Activated CD4-positive, alpha-beta T cell treated with anti-CD3 and anti-CD28 coated beads for 36 hours (primary cell): ENCODE measurements at places on chromosomes 11 and 22. TPM values are rescaled to one million over a fixed set of nuclear protein-coding genes. Genes with fewer than 3 reads are reported as not detected.

LMO2 gene
- total RNA-seq: not detected

ATP5MG gene
- 229 TPM for total RNA-seq

POU2AF2 gene
- 0.14 TPM for total RNA-seq

PGA5 gene
- not detected for total RNA-seq

CWF19L2 gene
- 14.3 TPM for total RNA-seq

DNA sequence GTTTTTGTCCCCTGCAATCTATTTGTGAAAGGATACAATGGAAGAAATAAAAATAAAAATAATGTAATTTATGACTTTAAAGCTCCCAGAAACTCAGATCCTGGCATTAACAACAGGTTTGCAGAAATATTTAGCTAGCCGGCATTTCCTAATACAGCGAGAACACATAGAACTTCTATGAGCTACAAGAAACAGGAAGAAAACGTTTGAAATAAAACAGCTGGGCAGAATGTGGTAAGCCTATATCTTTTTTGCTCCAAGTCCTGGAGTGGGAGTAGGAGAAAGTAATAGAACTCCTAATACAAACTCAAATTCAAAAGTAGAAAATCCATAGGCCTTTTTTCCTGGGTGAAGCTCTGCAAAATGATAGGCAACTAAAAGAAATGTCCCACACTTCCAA is 29.6 kb upstream of the FIBIN start:
- H3K27me3 ChIP-seq: no peaks in the 10 kb centered on the region
- H3K4me3 ChIP-seq: no peak overlapping the region
- no peaks in the 10 kb centered on the region for H3K36me3 ChIP-seq

GRCh38 chr11:115556984-115557383 is 52.8 kb upstream of the CADM1 start:
- H3K4me3 ChIP-seq: no peak overlapping the region
- no peak overlapping the region for H3K27ac ChIP-seq
- DNase-seq: no peak
- no peaks in the 10 kb centered on the region for H3K36me3 ChIP-seq

DNA sequence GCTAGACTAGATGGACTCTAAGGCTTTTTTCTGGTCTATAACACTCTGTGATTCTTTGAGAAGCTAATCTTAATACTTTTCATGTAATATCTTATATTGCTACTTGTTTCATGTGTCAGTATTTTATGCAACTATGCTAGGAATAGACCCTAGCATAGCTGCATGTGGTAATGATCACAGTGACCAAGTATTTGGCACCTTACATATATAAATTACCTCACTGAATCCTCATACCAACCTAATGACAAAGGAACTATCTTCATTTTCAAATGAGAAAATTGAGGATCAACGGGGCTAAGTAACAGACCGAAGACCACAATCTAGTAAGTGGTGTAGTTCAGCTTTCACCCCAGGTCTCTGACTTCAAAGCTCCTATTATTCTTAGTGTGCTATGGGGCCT is 327.3 kb upstream of the PITPNB start:
- no peak overlapping the region for H3K4me3 ChIP-seq
- no peak overlapping the region for H3K27ac ChIP-seq
- H3K36me3 ChIP-seq: no peaks in the 10 kb centered on the region

- no peak for DNase-seq
- no peak overlapping the region for H3K27ac ChIP-seq
- no peaks in the 10 kb centered on the region for H3K27me3 ChIP-seq
- H3K4me1 ChIP-seq: no peaks in the 10 kb centered on the region
- H3K36me3 ChIP-seq: no peaks in the 10 kb centered on the region
- H3K4me3 ChIP-seq: no peak overlapping the region
Observed at GRCh38 chr11:16547879-16548278, 190.6 kb upstream of the C11orf58 start.

- DNase-seq: no peak
- no peak overlapping the region for H3K4me3 ChIP-seq
- H3K4me1 ChIP-seq: no peaks in the 10 kb centered on the region
- no peak overlapping the region for H3K27ac ChIP-seq
- H3K27me3 ChIP-seq: no peaks in the 10 kb centered on the region
Observed at GRCh38 chr11:37978647-37979046, 1380.6 kb upstream of the RAG2 start.

- H3K27ac ChIP-seq: no peak overlapping the region
- no peak overlapping the region for H3K4me3 ChIP-seq
- H3K36me3 ChIP-seq: no peaks in the 10 kb centered on the region
- DNase-seq: no peak
- H3K4me1 ChIP-seq: no peaks in the 10 kb centered on the region
- peaks cover 4% of the 10 kb centered on the region for H3K27me3 ChIP-seq
Observed at GRCh38 chr11:121892131-121892681, 223.8 kb downstream of the BLID start.

DNA sequence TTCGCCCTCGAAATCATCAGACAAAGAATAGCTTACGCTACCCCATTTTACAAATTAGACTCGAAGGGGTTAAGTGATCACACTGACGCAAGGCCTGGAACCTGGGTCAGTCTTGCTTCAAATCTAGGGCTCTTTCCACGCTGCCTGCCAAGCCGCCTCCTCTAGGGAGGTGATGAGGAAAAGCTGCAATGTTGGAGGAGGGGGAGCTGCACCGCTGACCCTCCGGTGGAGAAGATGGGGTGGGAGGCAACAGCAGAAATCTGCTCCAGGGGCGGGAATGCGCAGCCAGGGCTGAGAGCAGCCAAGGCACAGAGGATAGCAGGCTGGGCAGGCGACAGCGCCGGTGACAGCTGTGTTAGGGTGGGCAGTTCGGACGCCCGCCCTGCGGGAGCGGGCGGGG is 595 bp downstream of the SYVN1 start:
- H3K4me3 ChIP-seq: peak overlapping the region; percentile 97
- peaks cover 12% of the 10 kb centered on the region for H3K36me3 ChIP-seq
- DNase-seq: no peak

GRCh38 chr11:115269191-115269950 is 234.8 kb downstream of the CADM1 start:
- H3K4me1 ChIP-seq: no peaks in the 10 kb centered on the region
- peaks cover 5% of the 10 kb centered on the region for H3K27me3 ChIP-seq
- H3K4me3 ChIP-seq: no peak overlapping the region
- H3K27ac ChIP-seq: no peak overlapping the region

DNA sequence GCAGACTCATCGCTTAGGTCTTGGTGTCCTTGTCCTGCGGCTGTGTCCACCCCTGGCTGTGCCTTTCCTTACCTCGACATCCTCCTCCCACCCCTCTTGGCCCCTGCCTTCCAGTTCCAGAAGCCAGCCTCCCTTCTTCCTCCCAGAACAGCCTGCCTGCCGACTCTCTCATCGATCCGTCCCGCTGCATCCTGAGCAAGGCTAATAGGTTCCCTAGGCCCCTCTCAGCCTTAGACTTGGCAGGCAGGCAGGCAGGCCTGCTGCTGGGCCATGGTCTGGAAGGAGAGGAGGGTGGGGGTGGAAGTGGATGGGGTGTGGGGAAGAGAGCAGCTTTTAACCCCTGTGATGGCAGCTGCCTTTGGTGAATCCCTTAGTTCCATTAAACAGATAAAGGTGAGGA is 196.7 kb upstream of the TBCEL start:
- H3K4me1 ChIP-seq: no peaks in the 10 kb centered on the region
- no peak overlapping the region for H3K27ac ChIP-seq
- no peak for DNase-seq
- H3K4me3 ChIP-seq: no peak overlapping the region
- H3K27me3 ChIP-seq: no peaks in the 10 kb centered on the region

DNA sequence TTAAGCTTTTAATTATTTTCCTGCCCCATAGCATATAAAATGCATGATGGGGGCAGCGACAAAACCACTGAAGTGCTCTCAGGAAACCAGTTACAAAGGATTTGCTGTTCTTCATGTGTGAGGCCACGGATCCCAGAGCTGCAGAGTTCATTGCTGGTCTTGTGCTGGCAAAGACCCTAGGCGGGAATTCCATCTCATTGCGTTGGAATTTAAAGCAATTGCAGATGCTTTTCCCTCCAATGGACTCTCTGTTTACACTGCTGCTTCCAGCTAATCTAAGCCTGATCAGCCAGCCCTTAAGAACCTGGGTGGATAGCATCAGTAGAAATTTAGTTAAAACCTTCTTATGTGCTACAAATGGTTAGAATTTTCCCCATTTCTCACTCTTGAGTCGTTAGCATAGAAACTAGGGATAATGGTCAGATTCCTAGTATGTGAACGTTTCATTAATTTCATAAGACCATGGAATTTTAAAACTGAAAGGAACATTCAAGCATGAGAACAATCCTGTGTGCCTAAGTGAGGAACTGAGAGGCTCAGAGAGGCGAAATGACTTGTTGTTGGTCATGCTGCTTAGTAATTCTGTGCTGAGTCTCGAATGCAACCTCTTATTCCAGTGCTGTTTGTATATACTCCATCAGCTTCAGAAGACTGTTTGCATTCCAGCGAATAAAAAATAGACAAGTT is 36.1 kb upstream of the ADSL start:
- peaks cover 27% of the 10 kb centered on the region for H3K4me1 ChIP-seq
- no peak for DNase-seq
- H3K27me3 ChIP-seq: no peaks in the 10 kb centered on the region
- peaks cover 50% of the 10 kb centered on the region for H3K36me3 ChIP-seq
- H3K27ac ChIP-seq: no peak overlapping the region
- no peak overlapping the region for H3K4me3 ChIP-seq

- no peak overlapping the region for H3K4me3 ChIP-seq
- no peaks in the 10 kb centered on the region for H3K36me3 ChIP-seq
- H3K4me1 ChIP-seq: peaks cover 22% of the 10 kb centered on the region
- peak overlapping the region; percentile 64 for H3K27ac ChIP-seq
- H3K27me3 ChIP-seq: no peaks in the 10 kb centered on the region
- peak; percentile 41 for DNase-seq
Observed at GRCh38 chr11:82004537-82005213, 729.0 kb downstream of the FAM181B start.

DNA sequence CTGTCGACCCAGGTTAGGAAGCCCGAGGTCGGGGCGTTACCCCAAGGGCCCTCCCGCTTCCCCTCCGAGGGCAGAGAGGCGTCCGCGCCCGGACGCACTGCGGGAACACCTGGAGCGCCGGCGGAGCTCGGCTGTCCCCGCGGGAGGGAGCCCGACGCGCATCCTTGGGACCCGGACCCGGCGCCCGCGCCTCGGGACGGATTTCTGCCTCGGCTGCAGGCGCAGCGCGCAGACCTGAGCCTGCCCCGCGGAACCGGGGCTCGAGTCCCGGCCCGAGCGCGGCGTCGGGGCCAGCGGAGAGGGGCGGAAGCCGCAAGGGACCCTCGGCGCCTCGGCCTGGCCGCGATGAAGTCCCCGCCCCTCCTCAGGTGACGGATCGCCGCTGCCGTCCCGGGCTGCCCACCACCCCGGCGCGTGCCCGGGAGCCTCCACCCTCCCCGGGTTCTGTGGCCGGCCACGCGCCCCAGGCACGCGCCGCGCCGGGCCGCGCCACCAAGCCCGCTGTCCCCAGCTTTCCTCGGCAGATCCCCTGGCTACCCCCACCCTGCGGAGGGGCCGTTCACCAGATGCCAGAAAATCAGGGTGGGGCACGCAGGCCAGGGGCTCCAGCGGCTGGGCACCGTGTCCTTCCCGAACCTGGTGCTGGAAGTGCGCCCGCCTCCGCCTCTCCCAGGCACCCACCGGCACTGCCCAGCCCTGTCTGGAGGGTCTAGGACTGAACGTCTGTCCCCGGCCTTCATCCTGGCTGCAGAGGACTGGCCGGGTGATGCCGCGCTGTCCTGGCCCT is 410 bp downstream of the GLB1L3 start:
- peaks cover 3% of the 10 kb centered on the region for H3K27me3 ChIP-seq
- H3K36me3 ChIP-seq: peaks cover 15% of the 10 kb centered on the region
- H3K4me1 ChIP-seq: peaks cover 37% of the 10 kb centered on the region
- DNase-seq: peak; percentile 40
- H3K27ac ChIP-seq: peak overlapping the region; percentile 96

DNA sequence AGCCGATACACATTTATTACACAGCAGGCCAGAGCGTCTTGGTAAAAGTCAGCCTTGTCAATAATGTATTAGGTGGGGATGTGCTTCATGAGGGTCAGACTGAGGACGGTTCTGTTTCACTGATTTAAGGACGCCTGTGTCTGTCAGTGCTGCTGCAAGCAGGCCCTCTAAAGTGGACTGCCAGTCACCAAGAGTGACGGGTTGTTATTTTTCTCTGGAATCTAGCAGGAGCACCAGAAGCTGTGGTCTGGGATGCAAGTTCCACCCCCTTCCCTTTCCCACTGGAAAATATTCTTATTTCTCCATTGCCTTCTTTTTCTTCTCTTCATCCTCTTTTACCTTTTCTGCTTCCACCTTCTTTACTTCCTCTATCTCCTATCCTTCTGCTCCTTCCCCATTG is 191.2 kb upstream of the NCAM1 start:
- no peak overlapping the region for H3K27ac ChIP-seq
- DNase-seq: no peak
- H3K27me3 ChIP-seq: peaks cover 2% of the 10 kb centered on the region
- H3K4me1 ChIP-seq: no peaks in the 10 kb centered on the region
- H3K36me3 ChIP-seq: no peaks in the 10 kb centered on the region

DNA sequence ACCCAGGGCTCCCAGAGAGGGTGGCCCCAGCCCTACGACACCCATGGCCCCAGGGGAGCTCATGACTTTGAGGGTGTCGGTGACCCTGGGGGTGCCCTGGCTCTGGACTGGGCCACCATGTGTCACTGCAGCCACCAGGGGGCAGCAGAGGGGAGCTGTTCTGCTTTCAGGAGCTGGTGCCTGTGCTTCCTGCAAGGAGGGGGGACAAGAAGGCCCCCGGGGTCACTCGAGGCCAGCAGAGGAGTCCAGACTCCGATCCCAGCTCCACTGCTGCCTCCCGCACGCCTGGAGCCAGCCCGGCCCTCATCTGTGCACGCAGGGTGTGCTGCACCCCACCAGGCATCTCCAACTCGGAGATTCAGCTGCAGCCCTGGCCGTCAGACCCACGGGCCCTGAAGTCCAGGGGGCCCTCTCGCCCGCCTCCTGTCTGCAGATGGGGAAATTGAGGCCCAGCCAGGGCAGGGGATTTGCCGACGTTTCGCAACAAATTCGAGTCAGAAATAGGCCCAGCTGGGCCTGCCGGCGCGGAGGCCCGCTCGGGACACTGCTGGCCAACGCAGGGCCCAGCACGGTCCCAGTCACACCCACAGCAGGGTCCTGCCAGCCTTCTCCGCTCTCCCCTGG is 29.5 kb upstream of the WNT7B start:
- H3K27ac ChIP-seq: no peak overlapping the region
- H3K27me3 ChIP-seq: no peaks in the 10 kb centered on the region
- H3K4me1 ChIP-seq: peaks cover 7% of the 10 kb centered on the region
- peak; percentile 94 for DNase-seq
- no peak overlapping the region for H3K4me3 ChIP-seq

- DNase-seq: no peak
- no peaks in the 10 kb centered on the region for H3K36me3 ChIP-seq
- H3K4me1 ChIP-seq: no peaks in the 10 kb centered on the region
Observed at GRCh38 chr11:9070749-9071491, 20.5 kb downstream of the SCUBE2 start.
